ENCODE measurements at places on chromosomes 1 and 21. TPM values are rescaled to one million over a fixed set of nuclear protein-coding genes. Genes with fewer than 3 reads are reported as not detected.
A peak's percentile ranks its signal among the peaks of the same experiment; 100 is the strongest.

DNA sequence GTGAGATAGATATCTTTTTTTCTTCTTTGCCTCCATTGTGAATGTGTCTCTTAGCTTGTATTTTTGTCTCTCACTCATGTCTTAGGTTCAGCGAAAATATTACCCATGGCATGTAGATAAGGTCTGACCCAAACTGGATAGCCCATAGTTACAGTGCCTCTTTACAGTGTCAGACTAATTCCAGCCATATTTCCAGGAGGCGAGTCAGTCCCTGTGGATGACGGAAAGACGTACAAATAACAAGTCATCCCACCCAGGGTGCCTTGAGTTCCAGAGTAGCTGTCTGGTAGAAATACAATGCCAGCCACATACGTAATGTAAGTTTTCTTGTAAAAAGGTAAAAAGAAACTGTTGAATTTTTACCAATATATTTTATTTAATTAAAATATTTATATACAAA is 157.3 kb downstream of the ZNF281 start:
- H3K4me3 ChIP-seq = no peak overlapping the region
- no peak for DNase-seq
- H3K36me3 ChIP-seq = no peaks in the 10 kb centered on the region
- H3K27me3 ChIP-seq = no peaks in the 10 kb centered on the region
- no peak overlapping the region for H3K27ac ChIP-seq
- H3K4me1 ChIP-seq = no peaks in the 10 kb centered on the region

DNA sequence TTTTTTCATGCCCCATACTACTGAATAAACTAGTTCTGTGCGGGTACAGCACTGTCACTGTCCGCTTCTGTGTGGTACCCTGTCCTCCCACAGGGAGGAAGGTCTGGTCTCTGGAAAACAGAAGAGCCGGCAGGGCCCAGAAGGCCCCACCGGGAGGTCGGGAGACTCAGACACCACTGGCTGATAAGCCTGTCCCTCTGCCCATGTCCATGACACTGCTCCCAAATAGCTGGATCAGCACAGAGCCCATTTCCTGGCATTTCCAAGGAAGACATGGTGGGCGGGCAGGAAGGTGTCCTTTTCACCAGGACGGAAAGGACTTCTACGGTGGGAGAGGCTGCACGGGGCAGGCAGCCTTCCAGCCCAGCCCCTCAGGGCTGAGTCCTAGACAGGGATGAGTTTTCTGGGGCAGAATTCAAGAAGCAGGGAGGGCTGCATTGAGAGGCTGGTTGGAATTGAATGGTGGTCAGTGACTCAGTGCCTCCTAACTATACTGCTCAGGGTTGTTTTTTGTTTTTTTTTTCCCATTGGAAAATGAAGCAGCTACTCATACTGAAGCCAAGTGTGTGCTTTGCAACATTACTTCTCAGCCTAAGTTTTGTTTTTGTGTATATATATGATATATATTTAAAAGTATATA is 7.1 kb downstream of the PSRC1 start:
- no peak overlapping the region for H3K4me3 ChIP-seq
- H3K36me3 ChIP-seq = peaks cover 9% of the 10 kb centered on the region
- no peaks in the 10 kb centered on the region for H3K27me3 ChIP-seq
- H3K27ac ChIP-seq = no peak overlapping the region

DNA sequence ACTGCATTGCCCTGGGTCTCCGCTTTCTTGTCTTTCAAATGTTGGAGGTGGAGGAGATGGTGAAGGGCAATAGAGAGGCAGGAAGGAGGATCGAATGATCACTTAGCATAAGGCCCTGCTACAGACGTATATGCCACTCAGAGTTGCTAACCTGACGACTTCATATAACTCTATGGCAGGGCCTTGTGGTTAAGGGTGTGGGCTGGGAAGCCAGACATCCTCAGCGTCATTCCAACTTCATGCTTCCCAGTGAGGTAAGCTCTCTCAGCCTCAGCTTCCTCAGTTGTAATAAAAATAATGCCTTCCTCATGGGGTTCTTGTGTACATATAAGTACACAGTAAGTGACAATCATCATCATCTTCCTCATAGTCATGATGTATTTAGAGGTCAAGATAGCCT is 54.6 kb downstream of the CASQ2 start:
- DNase-seq = no peak
- no peak overlapping the region for H3K4me3 ChIP-seq
- no peaks in the 10 kb centered on the region for H3K4me1 ChIP-seq
- peaks cover 3% of the 10 kb centered on the region for H3K27me3 ChIP-seq
- H3K27ac ChIP-seq = no peak overlapping the region
- H3K36me3 ChIP-seq = no peaks in the 10 kb centered on the region

- no peaks in the 10 kb centered on the region for H3K36me3 ChIP-seq
- no peaks in the 10 kb centered on the region for H3K27me3 ChIP-seq
- peaks cover 79% of the 10 kb centered on the region for H3K4me1 ChIP-seq
- DNase-seq = no peak
These were observed 31.3 kb upstream of the KCNA2 start for GRCh38 chr1:110637475-110637874.

- H3K4me3 ChIP-seq = no peak overlapping the region
- no peak overlapping the region for H3K27ac ChIP-seq
- H3K27me3 ChIP-seq = no peaks in the 10 kb centered on the region
These were observed 202.4 kb upstream of the HMCN1 start for GRCh38 chr1:185531838-185532237.

GRCh38 chr21:20308586-20309315 is 689.5 kb upstream of the NCAM2 start:
- no peak overlapping the region for H3K27ac ChIP-seq
- no peak for DNase-seq
- H3K27me3 ChIP-seq = no peaks in the 10 kb centered on the region
- H3K4me3 ChIP-seq = no peak overlapping the region
- no peaks in the 10 kb centered on the region for H3K36me3 ChIP-seq

GRCh38 chr1:27117733-27118439 is 37.0 kb downstream of the SLC9A1 start:
- DNase-seq = no peak
- peaks cover 9% of the 10 kb centered on the region for H3K36me3 ChIP-seq
- H3K27me3 ChIP-seq = no peaks in the 10 kb centered on the region
- peak overlapping the region; percentile 83 for H3K27ac ChIP-seq
- no peak overlapping the region for H3K4me3 ChIP-seq

Gene AQP10
- total RNA-seq = not detected

Gene KLHDC8A
- total RNA-seq = not detected

- H3K4me3 ChIP-seq = no peak overlapping the region
- H3K4me1 ChIP-seq = peaks cover 3% of the 10 kb centered on the region
- no peak for DNase-seq
- H3K36me3 ChIP-seq = no peaks in the 10 kb centered on the region
- no peaks in the 10 kb centered on the region for H3K27me3 ChIP-seq
- peak overlapping the region; percentile 35 for H3K27ac ChIP-seq
These were observed 30.7 kb downstream of the SDCCAG8 start for GRCh38 chr1:243286409-243287122.

- no peaks in the 10 kb centered on the region for H3K27me3 ChIP-seq
- H3K36me3 ChIP-seq = no peaks in the 10 kb centered on the region
- no peak overlapping the region for H3K27ac ChIP-seq
- no peak overlapping the region for H3K4me3 ChIP-seq
These were observed 146.8 kb downstream of the ZBTB18 start for GRCh38 chr1:244197851-244198375.

DNA sequence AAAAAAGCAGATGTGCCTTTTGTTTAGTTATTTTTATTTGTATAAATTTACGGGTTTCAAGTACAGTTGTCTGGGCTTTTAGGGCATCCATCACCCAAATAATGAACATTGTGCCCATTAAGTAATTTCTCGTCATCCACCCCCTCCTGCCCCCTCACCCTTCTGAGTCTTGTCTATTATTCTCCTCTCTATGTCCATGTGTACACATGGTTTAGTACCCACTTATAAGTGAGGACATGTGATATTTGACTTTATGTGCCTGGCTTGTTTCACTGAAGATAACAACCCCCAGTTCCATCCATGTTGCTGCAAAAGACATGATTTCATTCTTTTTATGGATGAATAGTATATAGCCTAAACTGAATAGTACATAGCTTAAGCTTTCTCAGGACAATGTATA is 189.2 kb downstream of the ZP4 start:
- no peak for DNase-seq
- no peaks in the 10 kb centered on the region for H3K27me3 ChIP-seq
- no peaks in the 10 kb centered on the region for H3K4me1 ChIP-seq
- H3K4me3 ChIP-seq = no peak overlapping the region

DNA sequence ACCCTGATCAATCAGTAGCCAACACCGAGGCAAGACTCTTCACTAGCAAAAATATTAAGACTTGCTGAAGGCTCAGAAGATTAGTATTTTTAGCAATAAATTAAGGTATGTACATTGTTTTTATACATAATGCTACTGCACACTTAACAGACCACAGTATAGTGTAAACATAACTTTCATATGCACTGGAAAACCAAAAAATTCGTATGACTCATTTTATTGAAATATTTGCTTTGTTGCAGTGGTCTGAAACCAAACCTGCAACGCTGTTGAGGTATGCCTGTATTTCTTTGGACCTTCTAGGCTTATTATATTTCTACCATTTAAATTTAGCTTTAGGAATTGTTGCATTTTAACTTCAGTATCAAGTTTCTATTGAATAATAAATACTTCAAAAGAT is 65.8 kb upstream of the BCL9 start:
- no peak overlapping the region for H3K27ac ChIP-seq
- no peak overlapping the region for H3K4me3 ChIP-seq
- no peaks in the 10 kb centered on the region for H3K27me3 ChIP-seq

Gene PCP4L1
- total RNA-seq = 0.49 TPM

DNA sequence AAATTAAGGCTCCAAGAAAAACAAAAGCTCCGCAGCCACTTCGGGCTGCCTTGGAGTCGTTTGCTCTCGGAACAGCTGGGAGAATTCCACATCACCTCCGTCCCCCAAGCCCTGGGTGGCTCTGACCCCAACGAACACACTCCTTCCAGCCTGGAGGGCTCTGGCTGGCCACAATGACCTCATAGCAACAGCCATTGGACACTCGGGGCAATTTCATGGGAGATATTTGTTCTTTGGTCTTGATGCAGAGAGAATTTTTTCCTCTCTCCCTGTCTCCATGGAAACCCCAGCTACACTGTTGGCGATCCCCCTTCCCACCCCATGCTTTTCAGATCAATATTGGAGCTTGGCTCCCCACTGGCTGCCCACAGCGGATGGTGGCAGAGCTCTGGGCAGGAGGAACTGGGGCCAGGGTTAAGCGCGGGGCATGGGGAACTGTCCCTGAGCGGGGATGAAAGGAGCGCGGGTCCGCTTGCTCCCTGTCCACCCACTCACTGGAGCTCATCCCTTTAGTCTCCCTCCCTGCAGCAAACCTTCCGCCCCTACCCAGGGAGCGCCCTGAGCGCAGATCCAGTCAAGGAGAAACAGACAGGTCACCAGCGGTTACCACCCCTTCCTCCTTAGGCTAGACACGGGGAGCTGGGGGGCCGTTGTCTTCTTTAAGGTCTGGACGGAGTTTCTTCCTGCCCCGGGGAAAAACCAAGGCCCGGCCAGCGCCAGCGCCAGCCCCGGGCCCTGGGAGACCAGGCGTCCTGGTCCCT is 1.2 kb downstream of the WNT4 start:
- peaks cover 54% of the 10 kb centered on the region for H3K27me3 ChIP-seq
- H3K27ac ChIP-seq = no peak overlapping the region
- DNase-seq = no peak
- peak overlapping the region; percentile 50 for H3K4me3 ChIP-seq
- no peaks in the 10 kb centered on the region for H3K36me3 ChIP-seq
- peaks cover 7% of the 10 kb centered on the region for H3K4me1 ChIP-seq

DNA sequence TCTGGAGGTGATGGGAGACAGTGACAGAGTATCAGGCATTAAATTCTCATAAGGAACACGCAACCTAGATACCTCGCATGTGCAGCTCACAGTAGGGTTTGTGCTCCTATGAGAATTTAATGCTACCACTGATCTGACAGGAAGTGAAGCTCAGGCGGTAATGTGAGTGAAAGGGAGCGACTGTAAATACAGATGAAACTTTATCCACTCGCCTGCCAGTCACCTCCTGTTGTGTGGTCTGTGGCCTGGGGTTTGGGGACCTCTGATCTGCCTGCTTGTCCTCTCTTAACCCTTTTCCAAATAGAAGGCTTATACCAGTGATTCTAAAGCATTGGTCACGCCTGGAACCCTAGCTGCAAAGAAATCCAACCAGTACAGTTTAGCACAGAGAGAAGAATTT is 15.3 kb downstream of the GABPA start:
- H3K4me3 ChIP-seq = no peak overlapping the region
- peaks cover 8% of the 10 kb centered on the region for H3K36me3 ChIP-seq
- H3K27me3 ChIP-seq = no peaks in the 10 kb centered on the region
- no peak overlapping the region for H3K27ac ChIP-seq

GRCh38 chr1:116411784-116412479 is 38.9 kb downstream of the ATP1A1 start:
- no peak overlapping the region for H3K4me3 ChIP-seq
- H3K36me3 ChIP-seq = no peaks in the 10 kb centered on the region
- no peaks in the 10 kb centered on the region for H3K27me3 ChIP-seq
- no peak for DNase-seq
